ENCODE measurements at places on chromosomes 12 and 14. TPM values are rescaled to one million over a fixed set of nuclear protein-coding genes. Genes with fewer than 3 reads are reported as not detected.

Gene ANKRD33
- total RNA-seq: 0.13 TPM

Gene ESPL1
- 7.4 TPM for total RNA-seq

Gene PLA2G1B
- total RNA-seq: not detected

Gene PRICKLE1
- total RNA-seq: 5.7 TPM

Gene GALNT16
- total RNA-seq: 1.0 TPM

Gene ZDHHC22
- total RNA-seq: not detected

Gene FBLN5
- 149 TPM for total RNA-seq

Gene CD69
- 0.08 TPM for total RNA-seq

Gene PLEKHG7
- 0.13 TPM for total RNA-seq

Gene AMN
- 0.08 TPM for total RNA-seq

Gene NOVA1
- total RNA-seq: 6.1 TPM

Gene MYF5
- total RNA-seq: not detected

Gene CBLN3
- 5.3 TPM for total RNA-seq

Gene ARHGEF25
- 22.4 TPM for total RNA-seq

Gene TMEM52B
- 3.8 TPM for total RNA-seq

Gene FAM90A1
- 0.13 TPM for total RNA-seq

Gene RHOJ
- total RNA-seq: 5.3 TPM

Gene RPL10L
- total RNA-seq: not detected

Gene TMTC1
- 30.9 TPM for total RNA-seq

Gene LRTM2
- not detected for total RNA-seq

Gene FERMT2
- 125 TPM for total RNA-seq

Gene OSBPL8
- 46.4 TPM for total RNA-seq

Gene DIO3
- total RNA-seq: 7.2 TPM

Gene RGS6
- total RNA-seq: not detected

Data from epithelial cell of alveolus of lung (primary cell).